Muscle of back (tissue), 13 donors: ENCODE measurements at places on chromosomes 7 and 10.
A peak's percentile ranks its signal among the peaks of the same experiment; 100 is the strongest.

GRCh38 chr7:159119851-159120539 is 24.7 kb downstream of the VIPR2 start:
- DNase-seq, result no peak

DNA sequence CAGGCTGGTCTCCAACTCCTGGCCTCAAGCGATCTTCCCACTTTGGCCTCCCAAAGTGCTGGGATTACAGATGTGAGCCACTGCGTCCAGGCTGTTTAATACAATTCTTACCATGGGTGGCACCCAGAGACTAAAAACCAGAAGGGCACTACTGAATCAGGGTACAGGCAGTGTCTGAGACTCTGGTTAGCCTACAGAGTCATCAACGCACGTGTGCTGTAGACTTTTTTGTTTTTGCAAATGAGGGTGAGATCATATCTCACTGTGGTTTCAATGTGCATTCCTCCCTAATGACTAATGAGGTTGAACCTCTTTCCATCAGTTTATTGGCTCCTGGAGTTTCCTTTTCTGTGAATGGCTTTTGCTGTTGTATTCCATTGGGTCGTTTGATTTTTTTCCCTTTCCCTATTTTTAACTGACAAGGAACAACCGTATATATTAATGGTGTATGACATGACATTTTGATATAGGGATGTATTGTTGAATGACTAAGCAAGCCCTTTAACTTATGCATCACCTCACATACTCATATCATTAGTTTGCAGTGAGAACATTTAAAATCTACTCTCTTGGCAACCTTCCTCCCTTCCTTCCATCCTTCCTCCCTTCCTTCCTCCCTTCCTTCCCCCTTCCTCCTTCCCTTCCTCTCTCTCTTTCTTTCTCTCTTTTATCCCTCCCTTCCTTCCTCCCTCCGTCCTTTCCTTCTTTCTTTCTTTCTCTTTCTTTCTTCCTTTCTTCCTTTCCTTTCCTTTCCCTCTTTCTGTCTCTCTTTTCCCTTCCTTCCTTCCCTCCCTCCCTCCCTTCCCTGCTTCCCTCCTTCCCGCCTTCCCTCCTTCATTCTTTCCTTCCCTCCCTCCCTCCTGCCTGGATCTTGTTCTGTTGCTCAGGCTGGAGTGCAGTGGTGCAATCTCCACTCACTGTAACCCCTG is 9.3 kb upstream of the TMEM270 start:
- DNase-seq, result peak; percentile 97

DNA sequence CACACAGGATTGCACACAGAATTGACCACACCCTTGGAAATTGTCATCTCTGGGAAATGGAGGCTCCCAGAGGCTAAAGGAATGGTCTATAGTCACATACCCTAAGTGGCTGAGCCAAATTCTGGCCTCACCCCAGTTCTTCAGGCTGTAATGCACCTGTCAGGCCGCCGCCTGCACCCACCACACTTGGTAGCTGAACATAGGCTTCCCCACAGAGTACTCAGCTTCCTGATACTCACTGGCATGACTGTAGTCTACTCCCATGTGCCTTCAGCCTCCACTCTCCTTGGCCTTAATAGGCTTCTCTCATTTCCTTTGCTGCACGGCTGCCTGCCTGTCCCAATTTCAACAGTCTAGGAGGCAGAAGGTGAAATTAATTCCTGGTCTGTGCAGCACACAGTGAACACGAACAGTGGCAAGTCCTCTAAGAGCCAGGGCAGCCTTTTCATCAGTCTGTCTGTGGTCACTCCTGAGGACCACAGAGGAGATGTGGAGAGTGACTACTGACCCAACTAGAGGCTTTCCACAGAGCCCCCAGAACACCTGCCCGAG is 42.5 kb downstream of the NUDCD3 start:
- DNase-seq, result no peak

GRCh38 chr10:104892879-104893617 is 252.0 kb downstream of the SORCS3 start:
- no peak for DNase-seq

DNA sequence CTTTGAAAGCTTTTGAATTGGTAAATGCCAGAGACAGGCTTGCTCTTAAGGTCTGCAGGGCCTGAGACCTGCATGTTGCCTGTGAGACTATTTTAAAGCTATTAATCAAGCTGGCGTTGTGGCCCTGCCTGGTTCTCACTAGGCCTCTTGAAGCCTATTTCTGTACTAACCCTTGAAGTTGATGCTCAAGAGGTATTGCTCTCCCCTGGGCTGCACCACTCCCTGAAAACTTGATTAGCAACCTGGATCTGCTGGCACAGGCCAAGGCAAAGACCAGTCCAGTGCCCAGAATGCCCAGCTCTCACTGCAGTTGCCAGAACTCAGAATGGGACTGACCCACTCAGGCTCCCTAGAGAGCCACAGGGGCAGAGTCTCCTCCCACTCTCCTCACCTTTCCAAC is 220.0 kb upstream of the MEOX2 start:
- no peak for DNase-seq

- peak; percentile 52 for DNase-seq
These were observed 67.4 kb upstream of the ZNF438 start for GRCh38 chr10:31099094-31099493.

- no peak for DNase-seq
These were observed 815 bp downstream of the CCSER2 start for GRCh38 chr10:84329196-84329611.

DNA sequence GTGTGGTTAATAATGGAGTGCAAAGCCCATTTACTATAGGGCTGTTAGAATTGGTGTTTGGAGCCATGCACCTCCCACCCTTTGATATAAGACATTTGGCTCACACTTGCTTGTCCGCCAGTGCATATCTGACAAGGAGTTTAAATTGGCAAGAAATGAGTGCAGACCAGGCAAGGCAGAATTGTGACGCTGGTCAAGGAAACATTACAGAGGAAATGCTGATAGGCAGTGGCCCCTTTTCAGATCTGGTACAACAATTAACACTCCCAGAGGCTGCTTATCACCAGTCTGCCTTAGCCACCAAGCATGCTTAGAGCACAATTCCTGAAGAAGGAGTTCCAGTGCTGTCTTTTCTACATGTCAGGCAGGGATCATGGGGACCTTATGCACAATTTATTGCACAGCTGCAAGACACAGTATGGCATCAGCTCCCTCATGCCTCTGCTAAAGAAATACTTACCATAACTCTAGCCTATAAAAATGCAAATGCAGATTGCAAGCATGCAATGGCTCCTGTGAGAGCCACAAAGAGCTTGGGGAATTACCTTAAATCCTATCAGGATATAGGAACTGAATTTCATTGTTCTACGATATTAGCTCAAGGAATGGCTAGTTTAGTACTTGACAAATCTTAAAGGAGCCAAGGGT is 35.2 kb downstream of the OR13A1 start:
- no peak for DNase-seq

DNA sequence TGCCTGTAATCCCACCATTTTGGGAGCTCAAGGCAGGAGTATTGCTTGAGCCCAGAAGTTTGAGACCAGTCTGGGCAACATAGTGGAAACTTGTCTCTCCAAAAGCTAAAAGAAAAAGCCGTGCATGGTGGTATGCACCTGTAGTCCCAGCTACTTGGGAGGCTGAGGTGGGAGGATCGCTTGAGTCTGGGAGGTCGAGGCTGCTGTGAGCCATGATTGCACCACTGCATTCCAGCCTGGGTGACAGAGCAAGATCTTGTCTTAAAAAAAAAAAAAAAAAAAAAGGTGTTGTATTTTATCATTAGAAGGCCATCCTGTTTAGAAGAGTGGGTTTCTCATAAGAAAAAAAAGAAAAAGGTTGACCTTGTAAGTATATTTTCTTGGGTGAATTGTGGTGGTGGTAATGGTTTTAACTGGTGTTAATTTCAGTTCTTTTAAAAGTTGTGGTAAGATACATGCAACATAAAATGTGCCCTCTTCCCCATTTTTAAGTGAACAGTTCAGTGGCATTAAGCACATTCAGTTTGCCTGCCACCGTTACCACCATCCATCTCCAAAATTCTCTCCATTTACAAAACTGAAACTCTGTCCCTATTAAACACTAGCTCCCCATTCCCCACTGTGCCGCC is 34.7 kb downstream of the GRIFIN start:
- DNase-seq, result no peak

DNA sequence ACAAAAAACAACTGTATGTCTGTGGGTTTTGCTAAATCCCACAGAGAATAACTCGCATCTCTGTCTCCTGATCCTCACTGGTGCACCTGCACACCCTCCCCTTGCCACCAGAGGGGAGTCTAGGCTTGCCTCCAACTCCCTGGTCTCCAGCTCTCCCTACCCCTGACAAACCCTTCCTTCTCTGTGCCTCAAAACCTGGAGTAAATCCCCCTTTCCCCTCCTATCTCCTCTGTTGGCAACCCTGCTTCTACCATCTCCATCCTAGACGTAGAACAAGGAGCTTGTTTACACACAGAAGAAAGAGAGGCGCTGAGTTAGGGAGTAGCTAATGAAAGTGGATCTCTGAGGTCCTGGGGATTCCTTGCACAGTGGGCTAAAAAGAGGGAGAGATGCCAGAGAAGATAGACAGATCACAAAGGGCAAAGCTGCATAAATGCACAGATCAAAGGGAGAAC is 6.0 kb downstream of the MBLAC1 start:
- peak; percentile 59 for DNase-seq

- DNase-seq, result no peak
These were observed 123.8 kb upstream of the VKORC1L1 start for GRCh38 chr7:65749039-65749438.
